ENCODE measurements at places on chromosomes 12 and 14.

DNA sequence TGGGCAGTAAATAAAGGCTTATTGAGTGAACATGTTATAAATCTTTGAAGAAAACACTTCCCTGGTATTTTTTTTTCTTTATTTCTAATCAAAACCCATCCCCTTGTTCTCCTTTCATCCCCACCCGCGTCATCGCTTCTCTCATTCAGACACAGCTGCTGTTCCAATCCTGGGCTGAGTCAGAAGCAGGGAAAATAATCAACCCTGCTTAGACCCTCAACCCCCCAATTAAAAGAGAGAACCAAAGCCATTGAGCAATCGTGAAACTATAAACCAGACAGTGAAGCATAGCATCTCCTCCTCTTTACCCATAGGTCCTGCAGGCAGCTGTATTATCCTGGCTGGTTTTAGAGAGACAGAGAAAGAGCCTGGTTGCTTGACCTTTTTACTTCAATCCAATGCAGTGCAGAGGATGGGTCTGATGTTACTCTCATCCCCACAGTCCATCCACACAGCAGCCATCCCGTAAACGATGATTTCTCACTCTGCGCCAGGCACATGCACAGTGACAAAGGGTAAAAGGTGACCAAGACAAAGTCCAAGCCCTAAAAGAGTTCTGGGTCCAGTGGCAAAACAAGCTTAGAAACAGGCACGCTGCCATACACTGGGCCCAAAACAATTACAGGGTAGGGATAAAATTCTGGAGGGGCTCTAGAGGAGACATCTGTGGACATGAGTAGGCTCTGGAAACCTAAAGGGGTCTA, 238.3 kb downstream of the GALC start:
- no peak for DNase-seq

- DNase-seq: no peak
These were observed 21.9 kb downstream of the ADAM21 start for GRCh38 chr14:70473825-70474224.

GRCh38 chr14:69818758-69819191, 21.7 kb upstream of the SLC10A1 start:
- DNase-seq: peak; percentile 29

DNA sequence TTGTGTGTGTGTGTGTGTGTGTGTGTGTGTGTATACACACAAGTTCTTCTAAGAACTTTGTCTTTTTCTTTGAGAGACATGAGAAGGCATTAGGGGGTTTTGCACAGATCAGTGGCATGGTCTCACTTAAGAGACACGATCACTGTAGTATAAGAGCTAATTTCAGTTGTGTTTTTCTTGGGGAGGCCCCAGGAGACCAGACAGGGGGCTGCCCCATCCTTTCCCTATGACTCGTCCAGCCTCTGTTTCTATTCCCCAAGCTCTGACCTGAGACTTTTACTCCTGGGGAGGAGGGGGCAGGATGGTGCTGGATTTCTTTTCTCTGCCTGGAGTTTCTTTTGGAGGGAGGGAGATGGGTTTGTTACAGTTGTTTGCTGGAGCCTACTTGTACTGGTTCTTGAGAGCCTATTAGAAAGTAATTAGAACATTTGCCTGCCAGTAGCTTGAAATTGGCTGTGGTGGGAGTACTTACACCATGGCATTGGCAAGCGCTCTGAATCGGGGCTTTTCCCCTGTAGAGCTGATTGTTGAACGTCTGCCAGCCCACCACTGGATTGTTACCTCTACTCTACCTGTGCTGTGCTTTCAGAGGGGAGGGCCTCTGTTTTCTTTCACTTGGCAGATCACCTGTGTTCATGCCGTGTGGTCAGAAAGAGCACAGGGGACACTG, 109.5 kb downstream of the TSPAN9 start:
- DNase-seq: no peak

GRCh38 chr12:80234667-80235066, 135.3 kb downstream of the OTOGL start:
- DNase-seq: no peak

DNA sequence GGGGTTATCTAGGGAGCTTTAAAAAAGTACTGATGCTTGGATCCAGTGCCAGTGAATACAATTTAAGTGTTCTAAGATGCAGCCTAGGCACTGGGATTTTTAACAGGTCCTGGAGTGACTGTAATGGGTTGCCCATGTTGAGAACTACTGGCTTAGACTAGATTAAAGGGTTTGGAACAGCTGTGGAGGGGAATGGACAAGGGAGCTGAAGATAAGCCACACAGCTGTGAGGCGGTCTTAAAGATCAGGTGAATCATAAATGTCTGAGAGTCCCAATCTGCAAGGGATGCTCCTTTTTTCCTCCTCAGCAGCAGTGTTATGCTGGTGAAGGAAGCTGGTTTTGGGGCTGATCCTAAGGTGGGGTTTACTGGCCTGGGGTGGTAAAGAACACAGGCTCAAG, 35.5 kb upstream of the FRMD6 start:
- DNase-seq: no peak

- DNase-seq: peak; percentile 28
These were observed 24.8 kb downstream of the CLECL1 start for GRCh38 chr12:9707864-9708808.

GRCh38 chr12:132813443-132813842, 15.2 kb downstream of the GOLGA3 start:
- DNase-seq: no peak

DNA sequence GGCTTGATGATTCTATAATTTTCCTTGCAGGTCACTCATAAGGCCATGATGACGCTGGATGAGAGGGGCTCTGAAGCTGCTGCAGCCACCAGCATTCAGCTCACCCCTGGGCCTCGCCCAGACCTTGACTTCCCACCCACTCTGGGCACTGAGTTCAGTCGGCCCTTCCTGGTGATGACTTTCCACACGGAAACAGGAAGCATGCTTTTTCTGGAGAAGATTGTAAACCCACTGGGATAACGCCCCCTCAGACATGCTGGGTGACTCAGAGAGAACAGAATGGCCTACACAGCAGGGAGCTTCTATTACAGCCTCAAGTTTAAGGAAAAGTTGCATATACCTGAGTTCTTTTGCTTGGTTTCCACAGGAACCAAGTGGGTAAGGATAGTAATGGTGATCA, 34.3 kb downstream of the SERPINA3 start:
- peak; percentile 44 for DNase-seq

DNA sequence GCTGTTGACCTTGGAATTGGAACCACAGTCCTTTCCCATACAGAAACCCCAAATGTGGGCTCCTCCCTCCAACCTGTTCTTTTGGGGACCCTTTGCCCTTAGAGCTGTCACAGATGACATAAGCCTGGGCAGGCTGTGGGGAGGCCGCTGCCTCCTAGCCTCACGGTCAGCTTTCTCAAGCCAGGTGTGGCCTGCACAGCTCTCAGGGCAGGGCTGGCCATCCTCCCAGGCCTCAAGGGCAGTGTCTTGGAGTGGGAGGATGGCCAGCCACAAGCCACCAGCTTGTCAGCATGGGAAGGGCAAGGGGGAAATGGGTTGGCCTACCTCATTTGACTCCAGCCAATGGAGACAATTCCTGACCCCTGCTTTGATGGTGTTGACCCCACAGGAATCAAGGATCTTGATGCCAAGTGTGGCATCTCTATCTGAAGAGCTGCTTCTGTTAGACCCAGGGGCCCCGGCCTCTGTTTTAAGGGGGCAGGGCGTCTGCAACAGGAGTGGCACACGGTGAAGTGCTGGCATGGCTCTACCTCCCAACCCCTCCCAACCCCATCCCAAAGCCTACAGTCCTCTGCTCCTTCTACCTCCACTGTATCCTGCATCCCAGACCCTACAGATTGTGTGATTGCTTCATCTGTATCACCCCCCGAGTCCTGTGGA, 11.5 kb downstream of the CBLN3 start:
- no peak for DNase-seq

Measured in smooth muscle cell of the brain vasculature (primary cell).